Activated CD4-positive, alpha-beta T cell treated with anti-CD3 and anti-CD28 coated beads for 4 hours (primary cell): ENCODE measurements at places on chromosomes 7 and 10.

GRCh38 chr7:85528581-85528980 lies 341.7 kb upstream of the SEMA3D start:
- no peak for DNase-seq

DNA sequence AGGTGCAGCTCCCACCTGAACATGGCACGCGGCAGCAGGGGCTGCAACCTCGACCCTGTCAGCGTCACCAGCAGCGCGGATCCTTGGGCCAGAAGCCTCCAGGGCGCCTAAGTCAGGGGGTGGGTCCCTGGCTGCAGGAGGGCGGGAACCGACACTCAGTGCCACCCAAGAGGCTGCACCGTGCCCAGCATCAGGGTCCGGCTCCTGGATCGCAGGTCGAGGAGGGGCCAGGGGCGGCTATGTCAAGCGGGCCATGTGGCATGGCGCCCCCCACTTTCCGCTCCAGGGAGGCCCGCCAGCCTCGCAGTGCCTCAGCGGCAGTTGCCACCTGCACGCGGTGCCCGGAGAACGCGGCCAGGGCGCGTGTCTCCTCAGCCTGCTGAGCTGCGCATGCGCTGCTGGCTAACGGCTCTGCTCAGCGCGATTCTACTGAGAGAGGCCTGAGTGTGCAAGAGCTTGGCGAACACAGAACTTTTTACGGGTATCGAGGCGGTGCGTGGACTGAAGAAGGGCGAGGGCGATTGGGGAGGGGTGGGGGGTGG lies at the start of gene ANKRD30A:
Gene ANKRD30A, plus strand, starts transcription at position 408 of the 542 bp plus-strand sequence. CDS start 190 bp downstream, outside the sequence.
- no peak for DNase-seq

- no peak for DNase-seq
These were observed 1.7 kb upstream of the STK32C start for GRCh38 chr10:132309471-132309865.

GRCh38 chr7:129949292-129950133 lies 3.2 kb downstream of the UBE2H start:
- DNase-seq = no peak

GRCh38 chr10:47249881-47250280 lies 50.1 kb upstream of the GDF10 start:
- DNase-seq = no peak

GRCh38 chr7:157667261-157667660 lies 330.5 kb downstream of the DNAJB6 start:
- no peak for DNase-seq

DNA sequence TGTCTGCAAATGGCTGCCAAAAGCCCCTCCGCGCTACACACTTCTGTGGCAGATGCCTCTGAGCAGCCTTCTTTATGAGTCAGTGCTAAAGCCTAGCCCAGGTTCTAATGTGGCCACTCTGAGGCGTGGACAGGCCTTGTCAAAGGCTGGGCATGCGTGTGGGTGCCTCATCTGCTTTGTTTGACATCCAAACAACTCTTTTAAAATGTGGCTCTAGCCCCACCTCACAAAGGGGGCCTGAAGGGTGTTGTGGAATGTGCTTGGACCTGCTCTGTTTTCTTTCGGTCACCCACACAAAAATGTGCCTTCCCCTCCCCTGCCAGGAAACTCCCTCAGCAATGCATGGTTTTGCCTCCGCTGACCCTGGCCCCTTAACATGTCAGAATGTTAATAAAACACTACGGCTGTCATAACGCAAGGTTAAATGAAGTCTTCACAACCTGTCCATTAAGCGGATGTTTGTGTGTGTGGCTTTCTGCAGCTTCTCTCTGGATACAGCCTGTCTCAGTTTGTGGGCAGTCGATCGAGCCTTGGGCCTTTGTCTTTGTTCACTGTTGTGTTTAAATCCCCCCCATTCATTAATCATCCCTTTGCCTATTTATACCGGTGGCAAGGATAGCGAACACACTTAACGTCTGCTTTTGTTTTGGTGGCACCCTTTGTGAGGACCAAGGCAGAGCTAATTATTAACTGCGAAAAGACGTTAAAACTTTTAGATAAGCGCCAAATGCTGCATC lies 718.9 kb downstream of the LRMDA start:
- DNase-seq = no peak

DNA sequence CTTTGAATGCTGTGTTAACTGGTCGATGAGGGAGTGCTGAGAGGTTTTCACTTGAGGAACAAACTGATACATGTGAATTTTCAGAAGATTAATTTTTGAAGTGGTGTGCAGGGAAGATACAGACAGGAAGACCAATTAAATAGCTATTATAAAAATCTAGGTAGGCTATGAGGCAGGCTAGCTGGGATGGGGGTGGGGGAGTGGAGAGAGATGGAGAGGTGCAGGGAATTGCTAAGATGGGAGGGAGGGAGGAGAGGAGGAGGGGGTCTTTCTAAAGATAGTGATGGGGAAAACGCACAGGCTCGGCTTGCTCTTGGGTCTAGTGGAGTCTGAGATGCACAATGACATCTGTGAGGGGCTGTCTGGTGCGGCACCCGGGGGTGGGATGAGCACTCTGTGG lies 15.2 kb downstream of the ATXN7L1 start:
- no peak for DNase-seq
